Activated B cell treated with CpG ODN at 0.5 μM for 24 hours (primary cell): ENCODE measurements at places on chromosomes 12 and 14. TPM values are rescaled to one million over a fixed set of nuclear protein-coding genes. Genes with fewer than 3 reads are reported as not detected.

Gene LRTM2
- not detected in 2 replicates for total RNA-seq

Gene CD163L1
- total RNA-seq = 0.58 and 0.88 TPM in 2 replicates

Gene GPR137C
- total RNA-seq = 0.05 and 0.16 TPM in 2 replicates

Gene SERPINA1
- 0.31 TPM in 1 of 2 replicates, not detected in the other for total RNA-seq

GRCh38 chr12:25455696-25456095 lies 97.4 kb downstream of the LMNTD1 start:
- no peaks in the 10 kb centered on the region for H3K36me3 ChIP-seq
- no peak overlapping the region for H3K4me3 ChIP-seq
- peaks cover 13% of the 10 kb centered on the region for H3K4me1 ChIP-seq
- no peak overlapping the region for H3K27ac ChIP-seq
- DNase-seq = no peak

GRCh38 chr12:133233006-133233405 lies 2.7 kb downstream of the ANHX start:
- no peaks in the 10 kb centered on the region for H3K27me3 ChIP-seq
- no peaks in the 10 kb centered on the region for H3K36me3 ChIP-seq
- H3K4me3 ChIP-seq = no peak overlapping the region
- H3K4me1 ChIP-seq = no peaks in the 10 kb centered on the region
